ENCODE measurements at places on chromosomes 5 and 9.

DNA sequence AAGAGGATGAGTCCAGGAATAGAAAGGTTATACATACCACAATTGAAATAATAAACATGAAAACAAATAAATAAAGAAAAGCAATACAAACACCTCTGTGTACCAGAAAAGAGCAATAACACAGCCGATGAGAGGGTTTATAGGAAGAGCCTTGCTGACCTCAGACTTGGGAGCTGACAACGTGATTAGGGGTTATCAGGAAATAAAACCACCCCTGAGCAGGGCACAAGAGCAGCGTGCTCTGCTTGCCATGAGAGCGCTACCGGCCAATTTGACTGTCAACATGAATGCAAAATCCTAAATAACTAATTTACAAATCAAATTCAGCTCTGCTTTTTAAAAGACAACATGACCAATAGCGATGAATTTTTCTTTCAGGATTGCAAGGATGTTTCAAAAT, 2.6 kb upstream of the FREM1 start:
- DNase-seq: no peak

DNA sequence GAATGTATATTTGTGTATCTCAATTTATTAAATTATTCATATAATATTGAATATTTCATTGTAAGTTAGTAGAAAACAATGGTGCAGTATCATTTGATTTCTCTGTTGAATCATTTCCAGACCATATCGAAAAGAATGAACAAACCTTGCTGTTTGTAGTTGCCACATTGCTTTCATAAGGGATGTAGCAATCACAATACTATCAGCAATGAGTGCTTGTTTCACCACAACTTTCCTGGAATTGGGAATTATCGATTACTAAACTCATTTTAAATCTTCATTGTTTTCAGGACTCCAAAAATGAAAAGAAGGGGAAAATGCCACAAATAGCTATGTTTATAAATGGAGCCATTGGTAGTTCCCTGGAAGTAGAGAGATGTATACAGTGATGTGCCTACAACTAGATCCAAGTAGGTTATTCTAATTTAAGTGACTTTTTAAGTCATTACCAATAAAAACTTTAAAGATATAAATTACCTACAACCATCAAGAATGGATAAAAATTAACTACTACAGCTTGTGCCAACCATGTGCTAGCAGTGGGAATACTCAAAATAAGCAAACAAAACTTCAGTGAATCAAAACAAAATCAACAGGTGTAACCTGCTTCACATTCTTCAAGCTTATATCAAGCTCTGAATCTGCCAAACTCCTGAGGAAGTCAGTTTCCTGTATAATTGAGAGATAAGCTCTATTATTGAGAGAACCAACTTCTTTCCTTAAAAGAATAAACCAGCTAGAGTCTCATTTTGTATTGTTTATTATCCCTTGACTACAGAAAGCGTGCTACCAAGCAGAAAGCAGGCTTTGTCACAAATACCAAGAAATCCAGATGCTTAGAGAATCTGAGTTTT, 358.6 kb downstream of the ADGRV1 start:
- no peak for DNase-seq

GRCh38 chr5:87535706-87536105, 123.0 kb upstream of the CCNH start:
- DNase-seq: no peak

GRCh38 chr9:81848472-81848871, 79.8 kb upstream of the SPATA31D4 start:
- no peak for DNase-seq

DNA sequence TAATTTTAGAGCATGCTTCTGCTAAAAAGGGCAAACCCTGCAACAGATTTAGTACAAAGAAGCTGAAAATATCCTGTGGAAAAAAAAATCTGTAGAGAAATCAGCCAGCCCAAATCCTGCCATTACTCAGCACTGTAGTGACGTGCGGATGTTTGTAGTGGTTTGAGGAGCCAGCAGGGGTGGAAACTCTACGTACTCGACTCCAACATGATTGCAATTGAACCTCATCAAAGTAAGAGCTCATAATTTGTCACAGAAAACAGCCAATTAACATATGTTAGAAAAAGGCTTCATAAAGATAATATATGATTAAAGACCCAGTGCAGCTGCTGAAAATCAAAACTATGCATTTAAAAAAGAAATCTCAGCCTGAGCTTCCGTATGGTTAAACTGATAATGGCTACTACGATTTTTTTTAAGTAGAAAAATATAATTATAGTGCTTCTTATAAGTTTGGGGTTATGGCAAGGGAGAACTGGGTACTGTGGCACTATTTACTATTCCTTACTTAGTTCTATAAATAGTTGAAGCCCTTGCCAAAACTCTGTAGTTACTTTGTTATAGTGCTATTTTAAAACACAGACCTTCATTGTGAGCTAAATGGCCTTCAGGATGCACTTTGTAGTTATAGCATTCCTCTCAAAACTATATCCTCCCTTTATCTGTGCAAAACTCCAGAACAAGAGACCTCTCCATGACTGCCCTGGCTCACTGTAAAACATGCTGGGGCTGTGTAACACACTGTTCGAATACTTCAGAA, 49.4 kb downstream of the MEF2C start:
- DNase-seq: no peak

DNA sequence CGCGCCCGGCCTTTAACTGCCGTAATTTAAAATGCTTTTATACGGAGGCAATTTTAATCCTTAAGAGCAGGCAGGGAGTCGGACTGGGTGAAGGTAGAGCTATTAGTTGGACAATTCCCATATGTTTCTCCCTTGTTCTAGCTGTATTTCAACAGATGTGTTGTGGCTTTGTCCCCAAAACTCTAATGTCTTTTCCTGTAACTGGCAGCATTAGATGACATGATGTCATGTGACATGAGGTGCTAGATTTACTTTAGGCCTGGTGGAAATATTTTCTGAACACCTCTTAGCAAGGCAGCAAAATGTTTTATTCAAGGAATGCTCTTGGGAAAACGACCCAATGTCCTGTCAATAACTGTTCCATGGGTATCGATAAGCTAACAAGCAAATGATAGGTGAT, 8.5 kb downstream of the MYO10 start:
- DNase-seq: no peak

DNA sequence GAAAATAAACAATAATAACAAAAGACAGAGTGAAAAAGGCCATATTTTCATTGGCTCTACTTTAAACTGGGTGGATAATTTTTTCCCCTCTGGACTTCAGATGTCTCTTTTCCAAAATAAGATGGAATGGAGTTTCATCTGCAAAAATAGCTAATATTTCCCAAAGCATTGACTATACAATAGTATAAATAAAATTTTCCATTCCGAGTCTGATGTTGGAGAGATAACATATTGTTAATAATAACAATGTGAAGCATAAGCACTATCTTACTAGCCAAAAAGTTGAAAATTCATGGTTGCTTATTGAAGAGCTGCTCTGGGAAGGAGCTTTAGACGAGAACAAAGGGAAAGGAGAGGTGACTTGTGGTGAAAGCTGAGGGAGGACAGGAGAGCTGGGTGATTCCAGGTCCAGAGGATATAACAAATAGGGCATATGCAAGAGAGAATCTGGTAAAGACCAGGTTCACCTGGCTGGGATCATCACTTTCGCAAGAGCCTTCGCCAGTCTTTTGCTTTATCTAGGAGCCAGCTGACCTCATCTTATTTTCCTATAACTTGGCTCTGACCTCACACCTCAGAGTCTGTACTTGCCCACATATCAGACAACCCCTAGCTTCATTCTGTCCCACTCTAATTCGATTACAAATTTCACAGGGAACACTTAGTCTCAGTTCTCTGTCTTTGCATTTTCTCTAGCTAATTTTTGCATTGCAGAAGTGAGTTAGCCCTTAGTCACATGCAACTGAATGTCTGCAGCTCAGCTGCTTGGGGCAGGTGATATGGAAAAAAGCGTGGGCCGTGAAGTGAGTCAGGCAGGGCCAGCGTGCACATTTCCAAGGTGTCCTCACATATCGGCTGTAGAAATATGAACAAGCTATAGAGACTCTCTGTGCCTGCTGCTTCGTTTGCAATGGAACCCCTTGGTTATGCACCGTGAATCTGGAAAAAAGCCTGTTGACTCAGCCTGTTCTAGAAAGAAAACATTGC, 7.6 kb upstream of the ZNF474 start:
- no peak for DNase-seq

- DNase-seq: no peak
These were observed 23.4 kb upstream of the LECT2 start for GRCh38 chr5:135978212-135978631.

DNA sequence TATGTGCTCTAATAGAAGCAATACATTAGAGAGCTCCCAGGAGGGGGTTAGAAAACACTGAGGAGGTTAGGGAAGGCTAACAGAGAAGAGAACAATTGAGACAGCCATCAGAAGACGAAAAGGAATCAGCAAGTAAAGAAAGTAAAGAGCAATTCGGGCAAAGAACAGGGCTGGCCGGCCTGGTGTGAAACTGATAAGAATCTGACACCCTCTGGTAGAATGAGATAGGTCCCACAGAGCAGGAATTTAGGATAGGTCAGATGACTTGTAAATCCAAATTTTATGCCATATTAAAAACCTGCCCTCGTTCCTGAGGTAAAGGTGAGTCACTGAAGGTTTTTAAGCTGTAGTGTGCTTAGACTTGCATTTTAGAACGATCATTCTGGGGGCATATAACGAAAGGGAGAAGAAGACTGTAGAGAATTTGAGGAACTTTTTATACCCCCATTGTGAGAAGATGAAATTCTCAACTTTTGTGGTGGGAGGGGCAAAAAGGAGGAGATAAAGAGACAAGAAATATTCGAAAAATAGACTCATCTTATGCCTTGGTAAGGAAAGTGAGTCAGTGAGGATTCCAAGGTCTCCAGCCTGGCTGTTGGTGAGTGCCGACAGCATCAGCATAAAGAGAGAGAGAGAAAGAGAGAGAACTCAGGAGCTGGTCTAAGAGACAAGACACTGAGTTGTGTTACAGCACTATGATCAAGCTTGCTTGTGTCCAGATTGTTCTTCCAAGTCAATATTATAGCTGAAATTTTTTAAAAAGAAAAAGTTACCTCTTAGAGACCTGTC, 51.3 kb downstream of the TMEM167A start:
- no peak for DNase-seq

DNA sequence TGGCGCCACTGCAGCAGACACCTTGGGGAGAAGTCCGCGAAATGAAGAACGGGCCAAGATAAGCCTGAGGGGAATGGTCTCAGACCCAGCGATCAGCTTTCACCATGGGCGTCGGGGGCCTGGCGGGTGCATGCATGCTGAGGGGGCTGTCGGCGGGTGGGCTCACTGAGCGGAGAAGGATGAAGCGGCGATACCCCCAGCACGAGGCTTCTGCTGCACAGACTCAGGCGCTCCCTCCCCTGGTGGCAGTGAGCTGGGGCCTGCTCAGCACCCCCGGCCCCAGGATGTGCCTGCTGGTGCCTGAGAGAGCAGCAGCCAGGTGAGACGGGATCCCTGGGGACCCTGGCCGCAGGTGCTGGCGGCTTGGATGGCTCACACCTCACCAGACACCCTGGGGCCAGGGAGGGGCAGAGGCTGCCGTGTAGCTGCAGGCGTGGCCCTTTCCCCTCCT, 31.2 kb downstream of the CEP72 start:
- DNase-seq: no peak

GRCh38 chr5:21678526-21678925, 1174.6 kb downstream of the CDH12 start:
- DNase-seq: no peak

DNA sequence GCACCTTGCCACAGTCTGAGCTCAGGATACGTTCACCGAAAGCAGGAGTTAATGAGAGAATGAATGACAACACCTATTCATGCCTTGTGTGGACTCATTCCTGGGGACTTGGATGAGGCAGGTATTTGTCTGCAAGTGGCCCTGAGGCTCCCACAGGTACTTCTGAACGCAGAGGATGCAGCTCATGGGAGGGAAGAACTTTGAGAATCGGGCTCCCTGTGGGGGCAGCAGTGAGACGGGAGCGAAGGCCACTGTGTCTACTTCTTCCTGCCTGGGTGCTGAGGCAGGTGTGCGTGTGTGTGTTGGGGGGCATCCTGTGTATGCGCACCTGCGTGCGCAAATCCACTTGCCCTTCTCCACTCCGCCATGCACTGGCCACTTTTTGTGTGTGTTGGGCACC, 42.2 kb downstream of the PTPN3 start:
- DNase-seq: no peak

DNA sequence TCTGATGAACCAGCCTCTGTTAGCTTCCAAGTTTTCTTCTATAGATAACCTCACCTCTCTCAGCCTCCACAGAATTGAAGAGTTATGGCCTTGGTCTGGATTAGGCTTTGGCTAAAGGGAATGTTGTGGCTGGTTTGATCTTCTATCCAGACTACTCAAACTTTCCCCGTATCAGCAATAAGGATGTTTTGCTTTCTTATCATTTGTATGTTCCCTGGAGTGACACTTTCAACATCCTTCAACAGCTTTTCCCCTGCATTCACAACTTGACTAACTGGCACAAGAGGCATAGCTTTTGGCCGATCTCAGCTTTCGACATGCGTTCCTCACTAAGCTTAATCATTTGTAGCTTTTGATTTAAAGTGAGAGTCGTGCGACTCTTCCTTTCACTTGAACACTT, 28.1 kb upstream of the GNE start:
- DNase-seq: no peak

- DNase-seq: no peak
These were observed 4.8 kb upstream of the SEC16A start for GRCh38 chr9:136487672-136488071.

- DNase-seq: no peak
These were observed 11.8 kb upstream of the TCOF1 start for GRCh38 chr5:150345716-150346115.

DNA sequence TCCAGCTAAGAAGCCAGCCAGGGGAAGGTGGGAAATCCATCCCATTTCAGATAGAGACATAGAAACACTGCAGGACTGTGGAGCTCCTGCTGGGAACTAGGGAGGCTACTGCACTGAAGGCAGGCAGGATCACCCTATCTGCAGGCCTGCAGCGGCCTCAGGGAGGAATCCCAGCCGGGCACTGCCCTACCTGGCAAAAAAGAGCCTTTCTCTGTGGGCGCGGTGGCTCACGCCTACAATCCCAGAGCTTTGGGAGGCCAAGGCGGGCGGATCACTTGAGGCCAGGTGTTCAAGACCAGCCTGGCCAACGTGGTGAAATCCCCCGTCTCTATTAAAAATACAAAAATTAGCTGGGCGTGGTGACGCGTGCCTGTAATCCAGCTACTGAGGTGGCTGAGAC, 71.4 kb upstream of the PHYKPL start:
- no peak for DNase-seq

DNA sequence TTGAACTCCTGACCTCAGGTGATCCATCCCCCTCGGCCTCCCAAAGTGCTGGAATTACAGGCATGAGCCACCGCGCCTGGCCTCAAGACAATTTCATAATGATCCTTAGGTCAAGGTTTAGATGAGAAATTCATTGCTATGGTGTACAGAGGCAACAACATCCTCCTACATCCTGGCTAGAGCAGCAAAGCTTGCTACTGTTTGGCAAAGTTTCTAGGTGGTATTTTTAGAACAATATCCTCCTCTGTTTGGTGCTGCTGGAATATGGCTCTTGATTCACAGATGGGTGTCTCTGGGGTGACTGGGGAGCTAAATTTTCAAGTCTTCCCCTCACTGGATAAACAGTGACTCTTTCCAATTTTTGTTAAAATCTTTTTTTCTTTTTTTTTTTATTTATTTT, 30.6 kb downstream of the CRHBP start:
- DNase-seq: no peak

All from C1 segment of cervical spinal cord (tissue), 14 donors.